ENCODE measurements at places on chromosomes 6 and 20.

- no peak for DNase-seq
Measured at GRCh38 chr6:1435806-1436205, 46.4 kb downstream of the FOXF2 start.

DNA sequence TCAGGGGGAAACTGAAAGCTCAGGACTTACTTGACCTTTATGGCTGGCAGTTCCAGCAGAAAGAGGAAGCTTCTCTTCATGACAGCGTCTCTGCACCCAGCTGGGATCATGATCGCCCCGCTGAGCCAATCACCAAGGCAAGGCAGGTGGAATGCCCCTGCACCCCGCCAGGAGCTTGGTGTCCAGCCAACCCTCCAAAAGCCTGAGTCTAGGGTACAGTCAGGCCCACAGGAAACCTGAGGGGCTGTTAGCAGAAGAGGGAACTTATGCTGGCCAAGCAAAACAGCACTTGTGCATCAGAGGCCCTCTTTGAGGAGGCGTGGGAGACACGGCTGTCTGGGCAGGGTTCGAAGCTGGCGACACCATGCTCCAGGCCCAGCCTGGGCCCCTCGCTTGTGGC lies 188.3 kb upstream of the GMDS start:
- DNase-seq = no peak

GRCh38 chr6:138817799-138818198 lies 21.9 kb downstream of the ECT2L start:
- peak; percentile 67 for DNase-seq

GRCh38 chr6:43883847-43884651 lies 114.0 kb downstream of the VEGFA start:
- no peak for DNase-seq

DNA sequence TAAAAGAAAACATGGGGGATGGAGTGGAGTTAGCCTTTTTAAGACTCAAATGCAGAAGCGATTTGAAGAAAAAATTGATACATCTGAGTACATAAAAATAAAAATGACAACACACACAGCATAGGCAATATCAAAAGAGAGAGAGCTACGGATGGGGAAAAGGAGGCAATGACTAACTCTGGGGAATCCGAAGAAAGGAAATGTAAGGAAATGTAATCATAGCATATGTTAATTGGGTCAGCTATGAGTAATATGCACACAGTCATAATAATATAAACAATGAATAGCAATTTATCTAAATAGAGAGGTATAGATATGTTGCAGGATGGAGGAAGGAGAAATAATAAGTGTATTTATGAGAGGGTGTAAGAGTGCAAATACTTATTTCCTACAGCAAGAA lies 83.4 kb downstream of the NOL4L start:
- no peak for DNase-seq

- DNase-seq = no peak
Measured at GRCh38 chr6:140012150-140012549, 637.7 kb upstream of the CITED2 start.

DNA sequence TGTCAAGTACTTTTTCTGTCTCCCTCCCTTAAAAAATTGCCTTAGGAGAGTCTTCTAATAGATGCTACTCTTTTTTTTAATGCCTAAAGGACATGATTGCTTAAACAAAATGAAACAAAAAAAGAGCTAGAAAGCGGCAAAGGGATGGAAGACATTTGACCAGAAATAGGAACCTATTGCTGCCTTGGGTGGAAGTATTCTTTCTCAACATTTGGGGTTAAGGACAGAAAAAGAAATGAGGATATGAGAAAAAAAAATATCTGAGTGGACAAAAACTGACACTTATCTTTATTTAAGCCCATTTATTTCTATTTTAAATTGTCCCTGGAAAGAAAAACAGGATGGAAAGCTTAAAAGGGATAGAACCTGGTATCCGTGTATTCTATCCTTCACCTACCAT lies 664.9 kb upstream of the CITED2 start:
- no peak for DNase-seq

DNA sequence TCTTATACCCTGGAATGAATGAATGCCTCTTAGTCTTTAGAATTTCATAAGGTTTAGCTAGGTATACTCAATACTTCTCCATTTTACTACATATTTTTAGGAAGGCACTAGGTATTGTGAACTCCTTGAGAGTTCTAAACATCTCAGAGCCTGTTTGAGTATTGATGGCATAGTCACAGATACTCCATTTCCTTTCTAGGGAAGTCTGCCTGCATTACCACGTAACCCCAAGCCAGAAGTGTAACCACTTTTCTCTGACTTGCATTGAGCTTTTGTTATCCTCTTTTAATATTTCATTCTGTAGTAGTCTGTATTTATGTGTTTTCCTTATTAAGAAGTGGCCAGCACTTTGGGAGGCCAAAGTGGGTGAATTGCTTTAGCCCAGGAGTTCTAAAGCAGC lies 12.2 kb downstream of the TOP1 start:
- no peak for DNase-seq

DNA sequence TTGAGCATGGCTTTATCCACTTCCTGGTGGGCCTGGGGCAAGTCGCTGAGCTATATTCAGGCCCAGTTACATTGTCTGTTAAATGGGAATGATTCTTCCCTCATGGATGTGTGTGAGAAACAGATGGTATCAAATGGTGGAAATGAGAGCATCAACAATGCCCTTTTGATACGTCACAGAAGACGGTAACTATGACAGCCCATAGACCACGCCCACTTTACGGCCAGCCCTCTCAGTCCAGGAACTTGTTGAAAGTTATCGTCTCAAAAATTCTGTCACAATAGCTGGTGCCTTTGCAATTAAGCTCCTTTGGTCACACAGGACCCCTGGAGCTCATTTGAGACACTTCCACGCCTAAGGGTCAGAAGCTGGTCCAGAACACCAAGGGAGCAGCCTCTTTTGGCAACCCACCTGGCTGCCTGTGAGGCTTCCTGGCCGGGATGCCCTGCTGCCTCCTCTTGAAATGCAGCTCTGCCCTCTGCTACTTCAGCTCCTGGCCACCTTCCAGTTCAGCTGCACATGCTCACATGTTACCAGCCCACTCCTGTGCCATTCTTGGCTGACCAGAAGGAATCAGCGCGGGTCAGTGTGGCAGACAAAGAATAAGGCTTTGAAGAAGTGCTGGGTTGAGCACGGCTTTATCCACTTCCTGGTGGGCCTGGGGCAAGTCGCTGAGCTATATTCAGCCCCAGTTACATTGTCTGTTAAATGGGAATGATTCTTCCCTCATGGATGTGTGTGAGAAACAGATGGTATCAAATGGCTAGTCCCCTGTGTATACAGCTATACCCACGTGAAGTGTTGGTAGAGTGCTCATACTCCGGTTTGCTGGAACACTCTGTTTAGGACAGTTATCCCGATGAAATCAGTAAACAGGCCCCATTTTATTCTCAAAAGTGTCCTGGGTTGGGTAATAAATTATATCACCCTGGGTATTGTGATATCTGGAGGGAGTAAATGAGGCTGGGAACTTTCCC lies 199.2 kb upstream of the SUPT3H start:
- DNase-seq = no peak

GRCh38 chr6:129440691-129441090 lies 269.3 kb downstream of the ARHGAP18 start:
- DNase-seq = peak; percentile 18

DNA sequence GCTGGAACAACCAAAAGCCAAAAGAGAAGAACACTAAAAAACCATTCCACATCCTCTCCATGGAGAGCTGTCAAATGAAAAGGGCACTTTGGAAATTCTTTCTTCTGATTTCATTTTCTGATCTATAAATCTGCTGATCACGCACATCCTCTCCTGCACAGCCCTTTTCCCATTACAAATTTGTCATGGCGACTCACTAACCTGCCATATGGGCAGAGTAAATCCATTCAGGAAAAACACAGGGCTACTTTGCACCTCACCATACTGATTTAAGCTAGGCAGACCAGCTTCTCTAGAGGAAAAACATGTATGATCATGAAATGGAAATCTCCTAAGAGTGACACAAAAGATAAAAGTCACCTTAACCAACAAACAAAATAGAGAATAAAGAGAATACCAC lies 26.0 kb downstream of the TOMM6 start:
- DNase-seq = no peak

GRCh38 chr6:36875250-36875633 lies 639 bp upstream of the PPIL1 start:
- no peak for DNase-seq

DNA sequence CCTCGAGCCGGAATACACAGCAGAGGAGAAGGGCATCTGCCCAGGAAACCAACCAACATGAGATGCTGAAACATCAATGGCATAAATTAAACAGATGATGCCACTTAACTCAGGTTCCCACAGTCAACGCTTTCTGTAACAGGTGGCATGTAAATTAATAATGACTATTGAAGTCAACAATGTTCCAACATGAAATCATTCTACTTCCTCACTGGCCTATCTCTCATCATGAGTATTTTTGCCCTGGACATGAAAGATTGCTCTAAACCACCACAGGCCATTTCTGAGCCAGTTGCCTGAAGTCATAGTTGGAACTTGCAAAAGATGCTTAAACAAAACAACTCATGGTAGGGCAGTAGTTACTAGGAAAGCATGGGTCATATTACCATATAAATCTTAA lies 397.9 kb upstream of the JARID2 start:
- no peak for DNase-seq

- no peak for DNase-seq
Measured at GRCh38 chr6:83510791-83511190, 1.5 kb upstream of the PRSS35 start.

DNA sequence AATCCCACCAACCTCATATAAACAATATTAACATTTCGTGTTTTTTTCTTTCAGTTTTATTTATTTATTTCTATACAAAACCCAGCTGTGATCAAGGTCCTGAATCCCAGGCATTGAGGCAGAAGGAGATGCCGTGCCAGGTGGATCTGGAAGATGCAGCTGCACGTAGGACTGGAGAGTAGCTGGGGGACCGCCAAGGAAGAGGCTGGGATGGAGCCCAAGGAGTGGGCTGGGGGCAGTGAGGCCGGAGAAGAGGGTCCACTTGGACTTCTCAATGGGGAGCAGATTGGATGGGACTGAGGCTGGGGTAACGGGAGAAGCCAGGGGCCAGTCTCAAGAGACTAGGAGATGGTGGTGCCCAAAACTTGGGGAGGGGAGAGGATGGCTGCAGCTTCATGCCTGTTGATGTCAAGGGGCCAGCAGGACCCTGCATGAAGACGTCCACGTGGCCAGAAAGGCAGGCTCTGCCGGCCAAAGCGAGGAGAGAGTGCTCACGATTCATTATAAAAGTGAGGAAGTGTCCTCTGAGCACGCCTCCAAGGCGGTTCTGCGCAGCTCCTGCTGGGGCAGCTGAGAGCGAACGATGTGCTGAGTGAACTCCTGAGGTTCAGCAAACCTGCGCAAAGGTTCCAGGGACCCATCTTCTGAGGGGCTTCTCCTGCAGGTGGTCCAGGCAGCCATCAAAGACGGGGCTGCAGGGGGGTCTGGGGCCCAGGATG lies 110.3 kb downstream of the BMP7 start:
- DNase-seq = no peak

- DNase-seq = no peak
Measured at GRCh38 chr20:44324343-44324742, 12.5 kb upstream of the R3HDML start.

DNA sequence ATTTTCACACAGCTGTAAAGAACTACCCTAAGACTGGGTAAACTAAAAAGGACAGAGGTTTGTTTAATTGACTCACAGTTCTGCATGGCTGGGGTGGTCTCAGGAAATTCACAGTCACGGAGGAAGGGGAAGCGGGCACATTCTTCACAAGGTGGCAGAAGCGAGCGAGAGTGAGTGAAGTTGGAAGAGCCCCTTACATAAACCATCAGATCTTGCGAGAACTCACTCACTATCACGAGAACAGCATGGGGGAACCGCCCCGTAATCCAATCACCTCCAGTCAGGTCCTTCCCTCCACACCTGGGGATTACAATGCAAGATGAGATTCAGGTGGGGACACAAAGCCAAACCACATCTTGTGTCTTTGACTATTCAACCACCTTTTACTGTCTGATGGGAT lies 700.5 kb downstream of the TENT5A start:
- DNase-seq = no peak

GRCh38 chr6:19976411-19977129 lies 139.4 kb downstream of the ID4 start:
- DNase-seq = no peak

- no peak for DNase-seq
Measured at GRCh38 chr6:104572901-104573300, 286.8 kb downstream of the HACE1 start.

DNA sequence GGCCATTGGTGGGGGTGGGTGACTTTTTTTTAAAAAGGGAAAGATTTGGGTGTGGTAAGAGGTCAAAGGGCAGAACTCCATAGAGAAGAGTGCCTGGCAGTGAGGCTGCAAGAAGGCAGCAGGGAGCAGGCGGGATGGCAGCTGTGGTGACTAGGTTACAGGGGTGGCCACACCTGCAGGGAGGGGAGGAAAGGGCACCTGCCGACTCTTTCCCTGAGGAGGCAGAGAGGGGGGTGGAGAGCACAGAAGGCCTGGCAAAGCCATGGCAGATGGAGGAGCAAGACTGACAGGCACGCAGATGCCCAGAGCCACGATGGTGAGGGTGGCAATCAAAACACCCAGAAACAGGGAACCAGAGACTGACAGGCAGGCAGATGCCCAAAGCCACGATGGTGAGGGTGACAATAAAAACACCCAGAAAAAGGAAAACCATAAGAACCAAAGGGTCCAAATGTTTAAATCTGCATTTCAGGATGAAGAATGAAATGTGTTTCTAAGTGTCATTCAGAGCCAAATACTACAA lies 19.3 kb downstream of the CST7 start:
- DNase-seq = no peak

- no peak for DNase-seq
Measured at GRCh38 chr20:58004900-58005299, 223.6 kb downstream of the ANKRD60 start.

DNA sequence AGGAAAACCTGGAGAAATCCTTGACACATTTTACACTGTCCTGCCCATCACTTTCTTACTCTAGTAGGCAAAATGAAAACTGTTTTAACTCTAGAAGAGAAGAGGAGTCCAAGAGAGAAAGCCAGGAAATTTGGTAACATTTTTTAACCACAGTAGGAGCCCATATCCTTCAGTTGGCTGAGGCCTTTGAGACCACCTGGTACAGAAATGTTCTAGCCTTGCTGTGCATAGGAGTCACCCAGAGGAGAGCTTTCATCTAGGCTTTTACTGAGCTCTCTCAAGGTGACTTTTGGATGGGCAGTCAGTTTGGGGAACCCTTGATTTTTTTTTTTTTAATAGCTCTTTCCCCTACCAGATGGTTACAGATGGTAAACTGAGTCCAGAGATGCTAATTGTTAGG lies 25.0 kb downstream of the LRRN4 start:
- no peak for DNase-seq

DNA sequence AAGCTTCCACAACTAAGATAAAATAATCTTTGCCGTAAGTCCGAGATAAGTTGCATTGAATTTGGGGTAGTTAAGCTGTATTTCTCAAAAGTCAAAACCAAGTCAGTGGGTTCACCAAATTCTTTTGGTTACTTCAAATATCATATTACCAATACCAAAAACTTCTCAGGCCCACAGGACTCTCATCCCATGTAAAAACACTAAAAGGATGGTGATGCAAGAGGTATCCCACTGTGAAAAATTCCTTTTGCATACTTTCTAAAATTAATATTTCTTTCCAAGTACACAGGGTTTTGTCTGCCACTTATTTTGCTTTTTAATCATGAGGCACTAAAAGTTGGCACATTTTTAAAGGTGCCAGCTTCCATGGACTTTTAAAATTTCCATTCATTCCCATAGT lies 151.3 kb downstream of the GJA10 start:
- peak; percentile 42 for DNase-seq

Measured in non-pigmented ciliary epithelial cell (primary cell).